HEK293T (cell line): ENCODE measurements at places on chromosomes 7 and 10.

- no peak for DNase-seq
Measured at GRCh38 chr10:125062227-125062913, 98.0 kb downstream of the CTBP2 start.

DNA sequence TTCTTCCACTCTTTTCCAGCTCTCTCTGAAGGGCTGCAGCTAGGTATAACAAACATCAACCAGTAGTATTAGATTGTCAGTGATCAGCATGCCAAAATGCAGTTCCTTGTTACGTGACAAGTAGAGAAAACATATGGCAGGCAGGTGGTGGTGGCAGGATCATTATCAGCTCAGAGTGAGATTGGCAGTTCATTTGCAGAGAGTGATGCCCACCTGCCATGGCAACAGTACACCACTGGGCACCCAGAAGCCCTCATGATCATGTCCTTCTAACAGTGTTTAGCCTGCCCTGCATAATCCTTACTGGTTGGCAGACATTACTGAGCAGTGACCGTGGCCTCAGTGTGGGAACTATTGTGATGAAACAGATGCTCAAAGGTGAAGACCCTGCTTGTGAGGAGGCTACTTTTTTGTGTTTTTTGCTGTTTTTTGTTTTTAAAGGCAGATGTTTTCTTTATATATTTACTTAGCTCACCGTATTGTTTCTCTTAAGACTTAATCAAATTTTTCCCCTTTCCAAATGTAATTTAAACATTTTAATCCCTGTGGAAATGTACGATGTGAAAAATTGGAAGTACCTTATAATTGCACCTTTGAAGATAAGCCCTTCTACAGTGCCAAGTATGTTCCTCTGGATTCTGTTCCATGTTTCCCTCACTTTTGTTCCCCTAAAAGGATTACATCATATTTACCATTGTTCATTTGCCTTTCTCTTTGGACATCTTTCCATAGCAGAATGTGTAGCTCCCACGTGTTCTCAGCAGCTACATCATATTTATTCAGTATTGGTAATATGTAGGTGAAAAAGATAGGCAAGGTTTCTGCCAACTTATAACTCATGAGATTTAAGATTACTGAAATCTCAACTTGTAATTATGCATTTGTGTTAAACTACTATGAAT, 179.6 kb downstream of the SND1 start:
- no peak for DNase-seq

GRCh38 chr10:63573068-63573697, 52.0 kb downstream of the REEP3 start:
- no peak for DNase-seq

DNA sequence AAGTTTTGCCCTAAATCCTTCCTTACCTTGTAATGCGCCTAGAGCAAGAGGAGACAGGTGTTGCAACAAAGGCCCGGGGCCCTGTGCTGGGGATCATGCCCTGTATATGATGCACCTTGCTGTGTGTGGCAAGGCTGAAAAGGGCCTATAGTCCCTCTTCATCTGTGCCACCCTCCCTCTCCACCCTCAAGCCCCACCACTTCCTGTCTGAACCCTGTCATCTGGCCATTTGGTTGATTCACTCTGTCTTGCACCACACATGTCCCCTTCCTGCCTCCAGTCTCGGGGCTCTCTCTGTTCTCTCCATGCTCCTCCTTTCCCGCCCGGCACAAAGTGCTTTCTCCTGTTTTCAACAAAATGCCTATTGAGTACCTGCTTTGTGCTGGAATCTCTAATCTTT, 11.5 kb upstream of the MALSU1 start:
- no peak for DNase-seq

DNA sequence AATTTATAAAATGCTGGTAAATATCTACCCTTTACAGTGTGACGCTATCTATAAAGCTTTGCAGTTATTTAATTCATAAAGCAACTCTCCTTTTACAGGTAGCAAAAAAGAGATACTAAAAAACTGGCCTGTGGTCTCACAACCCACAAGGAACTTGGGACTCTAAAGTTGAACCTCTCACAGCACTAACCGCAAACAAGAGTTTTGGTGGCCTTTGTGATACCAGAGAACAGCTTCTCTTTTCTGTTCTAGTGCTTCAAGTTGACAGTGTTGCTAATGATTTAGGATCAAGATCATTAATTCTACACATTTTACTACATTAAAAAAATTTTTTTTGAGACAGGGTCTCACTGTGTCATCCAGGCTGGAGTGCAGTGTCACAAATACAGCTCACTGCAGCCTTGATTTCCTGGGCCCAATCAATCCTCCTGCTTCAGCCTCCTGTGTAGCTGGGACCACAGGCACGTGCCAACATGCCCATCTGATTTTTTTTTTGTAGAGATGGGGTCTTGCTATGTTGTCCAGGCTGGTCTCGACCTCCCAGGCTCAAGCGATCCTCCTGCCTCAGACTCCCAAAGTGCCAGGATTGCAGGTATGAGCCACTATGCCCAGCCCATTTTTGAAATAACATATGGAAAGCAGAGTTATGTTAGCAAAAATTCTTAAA, 56.0 kb upstream of the ST8SIA6 start:
- DNase-seq: no peak

- no peak for DNase-seq
Measured at GRCh38 chr7:81549484-81550016, 220.3 kb downstream of the HGF start.

- DNase-seq: peak; percentile 81
Measured at GRCh38 chr10:128210215-128211063, 84.2 kb upstream of the MKI67 start.

- DNase-seq: no peak
Measured at GRCh38 chr7:44894888-44895580, 9.7 kb upstream of the PURB start.

- DNase-seq: no peak
Measured at GRCh38 chr7:27661811-27662489, 733 bp downstream of the HIBADH start.

DNA sequence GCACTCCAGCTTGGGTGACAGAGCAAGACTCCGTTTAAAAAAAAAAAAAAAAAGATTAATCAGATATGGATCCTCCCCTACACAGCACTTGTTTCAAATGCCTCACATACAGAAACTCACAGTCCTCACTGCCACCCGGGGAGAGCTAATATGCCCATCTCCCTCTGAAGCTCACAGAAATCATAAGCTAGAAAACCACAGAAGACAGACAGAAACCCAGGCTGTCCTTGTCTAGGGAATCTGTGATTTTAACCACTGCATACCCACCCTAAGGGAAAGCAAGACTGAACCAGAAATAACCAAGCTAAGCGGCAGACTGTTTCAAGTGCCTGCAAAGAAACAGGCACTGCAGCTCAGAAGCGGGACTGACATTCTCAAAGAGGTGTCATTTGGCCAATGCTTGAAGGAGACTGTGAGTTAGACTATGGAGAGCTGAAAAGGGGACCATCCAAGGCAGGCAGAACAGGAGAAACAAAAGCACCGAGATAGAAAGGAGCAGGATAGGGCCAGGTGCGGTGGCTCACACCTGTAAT, 37.6 kb downstream of the SLC37A3 start:
- no peak for DNase-seq

DNA sequence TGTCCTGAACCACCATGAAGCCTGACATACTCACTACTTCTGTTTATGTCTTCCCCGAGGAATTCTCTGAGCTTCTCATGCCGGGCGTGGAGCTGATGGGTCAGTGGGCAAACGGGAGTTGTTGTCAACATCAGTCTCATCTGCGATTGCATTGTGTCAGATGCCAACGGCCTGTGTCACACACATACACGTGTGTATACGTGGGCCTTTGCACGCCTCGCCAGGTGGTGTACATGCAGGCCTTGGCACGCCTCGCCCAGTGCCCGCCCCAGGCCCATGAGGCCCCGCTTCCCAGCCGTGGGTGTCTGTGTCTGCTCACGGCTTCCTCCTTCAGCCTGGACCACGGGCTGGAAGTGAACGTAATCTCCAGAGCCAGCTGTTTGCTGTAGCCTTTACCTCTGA, 7.5 kb upstream of the CSGALNACT2 start:
- DNase-seq: no peak

GRCh38 chr7:36096460-36097095, 56.5 kb upstream of the EEPD1 start:
- no peak for DNase-seq

- DNase-seq: no peak
Measured at GRCh38 chr10:103666762-103667150, 173.3 kb downstream of the NEURL1 start.

DNA sequence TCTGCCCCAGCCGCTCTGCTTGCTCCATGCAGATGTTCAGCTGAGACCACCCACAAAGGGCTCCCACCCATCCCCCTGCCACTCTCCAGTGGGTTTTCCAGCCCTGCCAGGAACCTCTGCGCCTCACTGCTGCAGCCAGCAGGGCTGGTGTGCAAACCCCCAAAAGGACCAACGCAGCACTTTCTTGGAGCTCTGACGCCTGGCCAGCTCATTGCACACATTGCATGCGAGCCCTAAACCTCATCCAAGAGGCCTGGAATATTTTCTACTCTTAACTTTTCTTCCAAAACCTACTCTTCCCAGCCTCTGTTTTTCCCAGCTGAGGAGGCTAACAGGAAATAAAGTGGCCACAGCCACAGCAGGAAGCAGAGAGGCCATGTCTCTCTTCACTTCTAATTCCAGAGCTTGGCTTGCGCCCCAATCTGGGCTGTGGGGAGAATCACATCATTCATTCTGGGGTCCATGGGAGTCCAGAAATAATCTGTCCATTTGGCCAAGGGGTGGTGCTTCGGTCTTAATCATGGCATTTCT, 4.6 kb upstream of the FAM170B start:
- DNase-seq: no peak

DNA sequence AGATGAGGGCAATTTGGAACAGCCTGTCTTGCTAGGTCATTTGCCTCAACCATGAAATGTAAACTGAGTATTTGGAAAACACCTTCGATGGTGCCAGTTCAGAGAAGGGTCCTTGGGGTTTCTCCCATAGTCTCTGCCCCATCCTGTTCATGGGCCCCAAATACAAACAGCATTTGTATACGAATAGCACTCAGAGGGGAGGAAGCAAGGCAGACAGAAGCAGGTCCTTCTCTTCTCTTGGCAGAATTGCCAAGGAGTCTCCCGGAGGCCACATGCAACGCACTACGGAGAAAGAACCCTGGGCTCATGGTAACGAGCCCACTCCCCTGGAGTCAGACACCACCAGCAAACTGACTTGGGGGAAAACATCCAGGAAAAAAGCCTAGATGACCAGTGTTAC, 162.1 kb downstream of the RAB11FIP2 start:
- no peak for DNase-seq

DNA sequence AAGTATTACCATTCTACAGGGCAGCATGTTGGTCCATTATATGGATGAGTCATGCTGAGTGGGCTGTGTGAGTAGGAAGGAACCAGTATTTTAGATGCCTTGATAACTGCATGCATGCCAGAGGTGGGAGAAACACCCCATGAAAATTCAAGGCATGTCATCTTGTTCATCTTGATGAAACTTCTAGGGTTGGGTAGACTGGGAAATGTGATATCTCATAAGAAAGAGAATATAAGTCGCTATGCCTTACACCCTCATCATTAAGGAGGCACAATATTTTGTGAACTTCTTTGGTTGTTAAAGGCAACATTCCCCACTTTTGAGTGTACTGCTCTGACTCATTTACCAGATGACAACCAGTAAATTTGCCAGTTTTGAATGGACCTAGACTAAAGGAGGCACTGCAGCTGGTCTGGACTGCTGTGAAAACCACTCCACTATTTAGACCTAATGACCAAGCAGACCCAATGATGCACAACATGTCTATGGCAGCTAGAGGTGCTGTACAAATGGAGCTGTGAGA, 48.0 kb downstream of the ZNF365 start:
- no peak for DNase-seq

GRCh38 chr10:22570234-22570633, 144.1 kb downstream of the PIP4K2A start:
- no peak for DNase-seq

GRCh38 chr10:73800560-73801252, 10.7 kb downstream of the NDST2 start:
- DNase-seq: no peak

- DNase-seq: no peak
Measured at GRCh38 chr10:88383276-88383675, 199.8 kb downstream of the RNLS start.

GRCh38 chr10:30121401-30121800, 62.0 kb upstream of the JCAD start:
- no peak for DNase-seq

DNA sequence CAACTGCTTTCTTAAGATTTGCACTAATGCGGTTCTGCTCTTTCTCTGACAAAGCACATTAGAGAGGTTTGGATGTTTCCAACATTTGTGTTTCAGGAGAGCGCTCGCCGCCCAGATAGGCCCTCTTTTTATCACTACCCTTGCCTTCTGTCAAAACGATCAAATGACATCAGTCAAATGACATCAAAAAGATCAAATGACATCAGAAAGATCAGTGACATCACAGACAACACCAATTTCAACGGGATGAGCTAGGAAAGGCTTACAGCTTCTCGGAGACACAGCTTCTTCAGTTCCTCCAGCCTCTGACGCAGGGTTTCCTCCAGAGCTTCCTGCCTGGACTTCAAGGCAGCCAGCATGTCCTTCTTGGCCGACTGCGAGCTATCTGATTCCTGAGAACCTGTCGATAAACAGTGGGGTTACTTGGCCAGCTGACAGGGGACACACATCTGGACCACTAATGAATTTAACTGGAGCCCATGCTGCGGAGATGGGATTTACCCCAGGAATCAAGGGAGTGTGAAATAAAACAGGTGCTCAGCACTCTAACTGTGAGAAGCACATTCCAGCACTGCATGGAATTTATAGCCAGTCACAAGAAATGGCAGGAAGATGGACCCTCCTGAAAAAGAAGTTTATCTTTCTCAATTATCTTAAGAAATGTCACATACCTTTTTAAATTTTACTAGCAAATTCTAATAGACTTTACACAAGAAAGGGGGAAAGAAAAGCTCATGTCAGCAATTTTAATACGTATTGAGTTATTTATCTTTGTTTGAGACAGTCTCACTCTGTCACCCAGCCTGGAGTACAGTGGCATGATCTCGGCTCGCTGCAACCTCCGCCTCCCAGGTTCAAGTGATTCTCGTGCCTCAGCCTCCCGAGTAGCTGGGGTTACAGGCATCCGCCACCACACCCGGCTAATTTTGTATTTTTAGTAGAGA, 88.2 kb downstream of the PRPF18 start:
- DNase-seq: no peak

DNA sequence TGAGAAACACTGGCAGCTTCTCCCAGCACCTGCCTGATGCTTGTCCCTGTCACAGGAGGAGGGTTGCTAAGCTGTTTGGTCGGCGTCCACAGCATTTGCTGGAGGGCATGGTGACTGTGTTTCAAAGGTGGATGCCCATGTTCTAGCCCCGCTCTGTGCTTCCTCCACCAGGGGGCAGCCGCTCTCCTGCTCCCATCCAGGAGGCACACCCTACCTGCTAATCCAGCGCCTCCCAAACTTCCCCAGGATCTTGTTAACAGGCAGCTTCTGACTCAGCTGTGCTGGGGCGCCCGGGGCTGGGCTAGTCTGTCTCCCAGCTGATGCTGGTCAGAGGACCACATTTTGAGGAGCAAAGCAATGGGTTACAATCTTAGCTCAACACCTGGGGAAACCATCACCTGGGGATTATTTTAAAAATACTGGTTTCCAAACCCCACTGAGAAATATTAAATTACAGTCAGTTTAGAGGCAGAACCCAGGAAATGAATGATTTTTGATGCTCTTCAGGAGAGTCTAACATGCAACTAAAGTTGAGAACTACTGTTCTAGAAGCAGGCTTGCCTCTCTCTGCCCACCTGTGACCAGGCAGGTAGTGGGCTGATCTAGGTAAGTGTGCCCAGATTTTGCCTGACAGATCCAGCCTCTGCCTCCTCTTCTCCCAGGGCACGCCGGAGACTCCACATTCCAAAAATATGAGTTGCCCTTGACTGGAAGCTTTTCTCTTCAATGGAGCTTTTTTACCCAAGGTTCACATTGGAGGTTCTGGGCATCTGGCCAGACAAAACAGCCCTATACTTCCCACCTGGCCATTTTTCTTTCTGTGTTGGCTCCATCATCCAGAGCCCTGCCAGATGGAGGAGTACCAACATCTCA, 92.7 kb upstream of the GPR26 start:
- peak; percentile 83 for DNase-seq
